ENCODE measurements at places on chromosomes 12 and 14. TPM values are rescaled to one million over a fixed set of nuclear protein-coding genes. Genes with fewer than 3 reads are reported as not detected.

Gene AMN
- total RNA-seq = 0.68 TPM

Gene CCDC197
- total RNA-seq = not detected

Gene AMIGO2
- 13.1 TPM for total RNA-seq

Gene ACTR10
- 95.1 TPM for total RNA-seq

Gene TEX22
- total RNA-seq = 0.10 TPM

Gene PLA2G1B
- not detected for total RNA-seq

Gene IKZF4
- total RNA-seq = 1.1 TPM

Gene LRRIQ1
- 0.10 TPM for total RNA-seq

Gene LRP1-AS
- total RNA-seq = not detected

Gene TAS2R9
- total RNA-seq = not detected

Gene ARG2
- 3.8 TPM for total RNA-seq

Gene ITGA7
- total RNA-seq = 1,498 TPM

Gene COX8C
- not detected for total RNA-seq

Gene PCED1B
- total RNA-seq = 2.8 TPM

Gene PRH1
- 8.9 TPM for total RNA-seq

- DNase-seq = peak; percentile 8
These were observed 65.3 kb downstream of the IQSEC3 start for GRCh38 chr12:131732-132495.

- DNase-seq = peak; percentile 40
These were observed 7.3 kb upstream of the BATF start for GRCh38 chr14:75514673-75515628.

GRCh38 chr12:69500631-69501030 is 30.4 kb downstream of the FRS2 start:
- DNase-seq = no peak

DNA sequence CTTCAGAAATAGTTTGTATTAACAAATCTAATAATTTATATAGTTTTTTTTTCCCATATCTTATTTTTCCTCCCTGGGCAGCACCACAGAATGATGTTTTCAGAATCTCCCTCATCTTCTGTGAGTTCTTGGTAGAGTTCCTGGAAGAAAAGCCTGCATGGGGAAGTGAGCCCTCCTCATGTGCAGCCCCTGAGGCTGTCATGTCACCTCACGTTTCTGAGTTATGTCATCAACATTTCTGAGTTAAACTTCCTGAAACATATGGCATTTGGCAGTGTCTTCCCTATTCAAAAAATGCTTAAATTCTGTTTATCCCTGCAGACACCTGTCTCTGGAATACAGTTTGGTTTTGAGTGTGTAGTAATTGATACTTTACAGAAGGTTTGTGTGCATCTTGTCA is 979.0 kb downstream of the TMEM121 start:
- DNase-seq = no peak

DNA sequence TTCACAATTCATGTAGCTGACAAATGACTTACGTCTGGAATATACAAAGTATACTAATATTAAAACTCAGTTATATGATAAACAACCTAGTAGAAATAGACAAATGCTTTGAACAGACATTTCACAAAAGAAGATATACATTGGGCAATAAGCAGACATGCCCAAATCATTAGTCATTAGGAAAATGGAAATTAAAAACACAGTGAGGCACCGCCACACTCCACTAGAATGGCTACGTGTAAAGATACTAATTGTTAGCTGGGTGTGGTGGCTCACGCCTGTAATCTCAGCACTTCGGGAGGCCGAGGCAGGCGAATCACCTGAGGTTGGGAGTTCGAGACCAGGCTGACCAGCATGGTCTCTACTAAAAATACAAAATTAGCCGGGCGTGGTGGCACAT is 248.9 kb upstream of the TMEM132C start:
- no peak for DNase-seq

- DNase-seq = peak; percentile 14
These were observed 389.7 kb upstream of the FAR2 start for GRCh38 chr12:28759333-28759732.

DNA sequence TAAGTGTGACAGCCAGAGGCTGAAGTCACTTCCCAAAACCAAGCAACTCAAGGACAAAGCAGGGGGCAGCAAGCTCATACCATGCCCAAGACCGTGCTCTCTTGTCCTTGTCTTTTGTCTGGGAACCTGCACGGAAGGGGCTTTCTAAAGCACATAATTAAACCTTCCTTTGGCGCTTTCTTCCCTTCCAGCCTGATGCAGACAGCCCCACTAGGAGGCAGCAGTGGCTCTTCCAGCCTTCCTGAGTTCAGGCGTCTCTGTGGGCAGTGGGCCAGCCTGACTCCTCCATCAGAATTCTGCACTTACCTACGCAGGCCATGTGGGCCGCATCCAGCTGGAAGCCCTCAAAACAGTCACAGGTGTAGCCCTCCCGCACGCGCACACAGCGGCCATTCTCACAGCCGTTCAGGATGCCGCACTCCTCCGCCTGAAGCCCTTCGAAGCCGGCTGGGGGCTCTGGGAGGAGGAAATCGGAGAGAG is 7.6 kb downstream of the ISCA2 start:
- peak; percentile 65 for DNase-seq

GRCh38 chr12:123468786-123469185 is 10.8 kb downstream of the SNRNP35 start:
- DNase-seq = no peak

DNA sequence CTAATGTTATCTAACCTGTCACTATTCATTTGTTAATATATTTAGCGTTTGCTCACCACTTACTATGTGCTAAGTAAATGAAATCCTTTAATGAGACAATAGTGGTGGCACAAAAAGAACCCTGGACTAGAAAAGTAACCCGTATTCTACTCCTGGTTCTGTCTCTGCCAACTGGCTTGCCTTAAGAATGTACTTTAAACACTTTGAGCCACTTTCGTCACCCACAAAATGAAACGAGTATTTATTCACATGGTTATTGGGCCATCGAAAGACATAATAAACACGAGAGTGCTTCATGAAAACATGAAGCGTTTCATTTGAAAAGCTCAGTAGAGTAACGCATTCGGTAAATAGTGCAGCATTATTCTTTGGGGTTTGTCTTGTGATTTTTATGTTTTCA is 254.7 kb downstream of the EGLN3 start:
- DNase-seq = no peak

DNA sequence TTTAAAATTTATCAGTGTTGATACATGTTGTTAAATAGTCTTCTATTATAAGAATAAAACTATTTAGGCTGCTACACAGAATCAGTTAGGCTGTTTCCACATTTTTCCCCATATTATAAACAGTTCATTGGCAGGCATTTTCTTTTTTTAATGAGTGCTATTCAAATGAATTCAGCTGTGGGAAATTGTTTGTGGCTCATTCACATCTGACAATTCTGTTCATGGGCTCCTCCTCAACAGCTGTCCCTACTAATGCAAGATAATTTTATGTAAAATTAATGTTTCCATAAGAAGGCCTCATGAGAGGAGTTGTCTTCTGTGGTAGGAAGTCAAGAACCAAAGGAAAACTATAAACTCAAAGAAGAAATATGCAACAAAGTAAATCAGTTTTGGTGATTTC is 218.0 kb downstream of the PPFIA2 start:
- DNase-seq = no peak

GRCh38 chr14:51342226-51342625 is 102.2 kb downstream of the TMX1 start:
- no peak for DNase-seq

GRCh38 chr14:92959761-92960680 is 37.1 kb downstream of the CHGA start:
- DNase-seq = no peak

- DNase-seq = no peak
These were observed 42.2 kb upstream of the MANSC4 start for GRCh38 chr12:27822076-27822712.

- DNase-seq = no peak
These were observed 8.3 kb upstream of the MYL2 start for GRCh38 chr12:110928700-110929099.

- no peak for DNase-seq
These were observed 46.7 kb downstream of the BORCS5 start for GRCh38 chr12:12403264-12404248.

DNA sequence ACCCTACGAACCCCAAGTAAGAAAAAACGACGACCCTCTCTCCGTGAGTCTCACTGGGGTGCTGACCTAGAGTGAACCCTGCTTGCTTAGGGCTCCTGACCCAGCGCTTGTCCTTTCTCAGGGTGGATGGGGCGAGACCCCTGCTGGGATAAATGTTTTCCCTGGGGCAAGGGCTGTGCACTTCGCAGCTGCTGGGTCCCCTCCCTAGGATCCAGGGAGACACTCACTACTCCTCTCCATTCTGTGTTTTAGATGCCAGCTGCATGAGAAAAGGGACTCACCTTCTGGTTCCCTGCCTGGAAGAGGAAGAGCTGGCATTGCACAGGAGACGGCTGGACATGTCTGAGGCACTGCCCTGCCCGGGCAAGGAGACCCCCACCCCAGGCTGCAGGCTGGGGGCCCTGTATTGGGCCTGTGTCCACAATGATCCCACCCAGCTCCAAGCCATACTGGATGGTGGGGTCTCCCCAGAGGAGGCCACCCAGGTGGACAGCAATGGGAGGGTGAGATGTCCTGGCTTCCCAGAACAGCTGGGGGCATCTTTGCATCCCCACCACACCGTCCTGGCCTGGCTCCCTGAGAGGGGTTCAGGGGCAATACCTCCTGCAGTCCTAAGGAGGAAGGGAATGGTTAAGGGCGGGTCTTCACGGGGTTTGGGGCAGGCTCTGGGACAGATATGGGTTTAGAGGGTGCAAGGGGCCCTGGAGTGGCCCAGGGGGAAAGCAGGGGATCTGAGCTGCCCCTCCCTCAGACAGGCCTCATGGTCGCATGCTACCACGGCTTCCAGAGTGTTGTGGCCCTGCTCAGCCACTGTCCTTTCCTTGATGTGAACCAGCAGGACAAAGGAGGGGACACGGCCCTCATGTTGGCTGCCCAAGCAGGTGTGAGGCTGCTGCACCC is 663 bp downstream of the ANKRD33 start:
- no peak for DNase-seq

DNA sequence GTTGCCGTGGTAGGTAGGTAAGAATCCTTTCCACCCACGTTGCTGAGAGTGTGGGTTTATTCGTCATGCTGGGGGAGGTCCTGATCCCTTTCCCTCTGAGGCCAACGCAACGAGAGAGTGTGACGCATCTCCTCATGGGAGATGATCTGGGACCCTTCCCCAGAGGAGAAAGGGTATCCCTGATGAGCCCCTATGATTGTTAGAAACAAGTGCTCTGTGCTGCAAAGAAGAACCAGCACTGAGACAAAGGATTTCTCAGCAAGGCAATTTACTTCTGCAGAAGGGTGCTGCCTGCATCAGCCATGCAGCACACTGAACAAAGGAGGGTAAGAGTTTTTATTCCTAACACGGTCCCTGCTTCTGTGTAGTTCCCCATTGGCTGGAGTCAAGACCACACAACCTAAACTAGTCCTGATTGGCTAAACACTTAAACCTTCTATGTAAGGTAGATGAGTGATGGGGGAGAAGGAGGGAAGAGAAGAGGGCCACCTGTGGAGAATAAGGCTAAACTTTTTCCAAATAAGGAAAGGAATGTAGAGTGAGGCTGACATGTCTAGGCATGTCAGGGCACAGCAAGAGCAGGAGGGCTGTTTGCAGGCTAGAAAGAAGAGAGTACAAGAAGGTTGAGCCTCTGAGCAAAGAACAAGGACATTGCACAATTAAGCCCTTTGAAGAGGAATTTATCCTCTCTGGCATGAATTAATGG is 21.3 kb downstream of the CLEC2A start:
- DNase-seq = no peak

- DNase-seq = no peak
These were observed 42.0 kb upstream of the C12orf75 start for GRCh38 chr12:105288311-105288996.

GRCh38 chr14:74938531-74939495 is 15.8 kb upstream of the RPS6KL1 start:
- peak; percentile 55 for DNase-seq

DNA sequence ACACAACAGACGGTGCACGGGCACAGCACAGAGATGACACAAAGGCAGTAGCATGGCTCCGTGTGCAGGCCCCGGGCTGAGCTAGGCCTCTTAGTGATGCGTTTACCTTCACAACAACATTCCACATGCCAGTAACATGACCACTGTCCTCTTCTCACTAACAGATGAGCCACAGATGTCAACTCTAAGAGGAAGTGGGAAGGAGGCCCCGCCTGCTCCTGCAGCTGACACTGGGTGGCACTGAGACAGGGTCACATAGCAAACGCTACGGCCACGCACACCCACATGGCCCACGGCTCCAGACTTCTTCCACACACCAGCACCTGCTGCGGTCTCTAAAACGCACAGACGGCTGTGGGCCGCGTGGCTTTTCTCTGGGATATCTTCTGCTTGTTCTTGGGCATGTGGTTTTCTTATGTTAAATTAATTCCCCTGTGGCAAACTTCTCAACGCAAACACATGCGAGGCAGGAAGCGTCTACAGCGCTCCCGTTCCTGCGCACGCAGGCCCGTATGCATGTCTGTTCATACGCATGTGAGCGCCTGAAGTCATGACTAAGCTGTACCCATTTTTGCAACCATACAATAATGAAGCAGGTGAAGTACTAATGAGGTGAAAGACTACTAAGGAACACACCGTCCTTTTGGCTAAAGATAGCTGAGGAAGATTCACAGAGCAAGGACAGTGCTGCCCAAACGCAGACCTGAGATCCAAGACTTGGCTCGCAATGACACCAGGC is 26.8 kb downstream of the AMN start:
- peak; percentile 92 for DNase-seq
